MM.1S (cell line): ENCODE measurements at places on chromosomes 11 and 22.

DNA sequence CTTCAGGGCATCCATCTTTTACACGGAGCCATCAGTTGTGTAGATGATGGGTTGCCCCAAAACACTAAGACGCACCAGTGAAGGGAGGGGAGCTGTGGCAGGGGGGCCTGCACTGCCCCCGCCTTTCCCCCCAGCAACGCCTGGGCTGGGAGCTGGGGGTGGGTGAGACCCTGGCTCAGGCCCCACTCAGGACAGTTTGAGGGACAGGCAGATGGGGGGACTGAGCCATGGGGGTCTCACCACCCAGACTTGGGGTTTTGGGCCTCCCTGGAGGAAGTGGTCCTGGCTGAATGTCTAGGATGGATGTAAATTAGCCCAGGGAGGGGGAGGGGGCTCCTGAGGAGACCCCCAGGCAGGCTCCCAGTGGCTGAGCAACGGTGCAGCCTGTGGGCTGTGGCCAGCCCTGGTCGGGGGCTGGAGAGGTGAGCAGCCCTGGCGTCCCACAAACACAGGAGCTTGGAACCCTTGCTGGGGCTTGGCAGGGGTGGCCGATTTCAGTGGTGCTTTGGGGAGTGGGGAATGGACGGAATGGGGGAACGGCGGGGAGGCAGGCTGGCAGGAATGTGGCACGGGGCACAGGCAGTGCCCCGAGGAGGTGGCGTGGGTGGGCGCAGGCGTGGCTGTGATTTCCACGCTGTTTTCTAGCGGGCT, 6.1 kb downstream of the PARVB start:
- 0 out of 2 replicates have a peak, but pooled peaks cover 3% of the 10 kb centered on the region for H3K36me3 ChIP-seq
- H3K27me3 ChIP-seq: no peaks in the 10 kb centered on the region
- no peak overlapping the region for H3K4me3 ChIP-seq

- no peak overlapping the region for H3K27ac ChIP-seq
- no peak overlapping the region for H3K4me3 ChIP-seq
- H3K36me3 ChIP-seq: no peaks in the 10 kb centered on the region
Measured at GRCh38 chr22:22712666-22713365, 68.4 kb downstream of the GGTLC2 start.

GRCh38 chr11:10038521-10039302, 255.3 kb downstream of the SBF2 start:
- H3K27ac ChIP-seq: no peak overlapping the region
- no peak overlapping the region for H3K4me3 ChIP-seq
- no peaks in the 10 kb centered on the region for H3K27me3 ChIP-seq
- H3K36me3 ChIP-seq: no peaks in the 10 kb centered on the region
- no peaks in the 10 kb centered on the region for H3K4me1 ChIP-seq

DNA sequence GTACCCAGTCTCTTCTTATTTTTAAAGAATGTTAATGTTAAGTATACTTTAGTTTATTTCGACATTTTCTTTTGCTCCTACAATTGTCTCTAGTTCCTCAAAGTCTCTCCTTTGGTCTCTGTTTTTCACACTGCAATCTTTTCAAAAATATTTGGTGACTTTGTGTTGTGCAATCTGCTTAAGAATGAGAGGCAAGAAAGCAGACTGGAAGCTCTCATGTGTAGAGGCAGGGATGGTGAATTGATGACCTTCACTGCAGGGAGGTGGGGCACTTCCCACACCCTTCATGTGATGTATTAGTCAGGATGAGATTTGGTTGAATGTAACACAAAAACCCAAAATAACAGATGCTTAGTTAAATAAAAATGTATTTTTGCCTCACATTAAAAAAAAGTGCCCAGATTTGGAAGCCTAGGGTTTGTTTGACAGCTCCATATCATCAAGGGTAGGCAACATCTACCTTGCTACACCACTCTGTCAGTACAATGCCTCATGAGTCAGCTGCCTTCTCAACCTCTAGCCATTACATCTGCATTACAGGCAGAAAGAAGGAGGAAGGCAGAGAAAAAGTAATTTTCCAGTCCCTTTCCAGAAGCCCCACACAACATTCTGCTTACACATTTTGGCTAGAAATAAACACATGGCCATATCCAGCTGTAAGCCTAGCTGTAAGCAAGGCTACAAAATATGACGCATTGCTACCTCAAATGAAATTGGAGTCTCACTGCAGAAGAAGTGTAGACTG, 3.8 kb upstream of the MMP27 start:
- no peaks in the 10 kb centered on the region for H3K36me3 ChIP-seq
- DNase-seq: no peak
- H3K27me3 ChIP-seq: no peaks in the 10 kb centered on the region
- no peak overlapping the region for H3K27ac ChIP-seq
- no peak overlapping the region for H3K4me3 ChIP-seq
- H3K4me1 ChIP-seq: no peaks in the 10 kb centered on the region

DNA sequence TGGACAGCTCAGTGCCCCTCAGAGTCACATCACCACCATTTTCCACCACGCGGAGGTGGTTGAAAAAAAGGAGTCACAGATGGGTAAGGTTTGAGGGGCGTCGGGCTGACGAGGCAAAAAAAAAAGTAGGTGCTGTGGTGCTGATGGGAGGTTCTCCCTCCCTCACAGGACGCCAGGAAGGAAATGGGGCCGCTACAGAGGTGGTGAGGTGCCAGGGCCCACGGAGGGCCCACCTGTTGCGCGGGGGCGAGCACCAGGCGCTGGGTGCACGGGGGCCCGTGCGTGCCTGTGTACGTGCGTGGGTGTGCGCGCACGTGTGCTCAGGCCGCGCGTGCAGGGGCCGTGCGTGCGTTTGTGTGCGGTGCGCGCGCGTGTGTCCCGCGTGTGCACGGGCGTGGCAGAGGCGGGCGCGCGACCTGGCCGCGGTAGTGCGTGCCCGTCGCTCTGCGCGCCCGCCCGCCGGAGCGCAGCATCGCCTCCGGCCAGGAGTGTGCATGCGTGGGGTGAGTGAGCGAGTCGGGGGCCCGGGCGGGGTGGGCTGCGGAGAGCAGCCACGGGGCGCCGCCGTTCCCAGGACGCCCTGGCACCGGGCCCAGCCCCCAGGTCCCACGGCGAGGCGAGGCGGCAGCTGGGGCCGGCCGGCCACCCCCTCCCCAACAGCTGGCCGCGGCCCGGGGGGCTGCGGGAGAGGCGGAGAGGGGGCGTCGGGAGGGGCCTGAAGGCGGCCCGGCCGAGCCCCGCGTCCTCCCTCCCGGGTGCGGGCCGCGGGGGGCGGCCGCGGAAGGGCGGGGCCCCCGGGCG, 2.8 kb downstream of the PDGFB start:
- H3K27me3 ChIP-seq: peaks cover 6% of the 10 kb centered on the region; the same call in 1 of the 2 replicates
- no peak for DNase-seq
- H3K4me3 ChIP-seq: no peak overlapping the region; the same call in 1 of the 2 replicates
- no peaks in the 10 kb centered on the region for H3K36me3 ChIP-seq
- peaks cover 35% of the 10 kb centered on the region for H3K4me1 ChIP-seq
- H3K27ac ChIP-seq: peak overlapping the region; percentile 64; the same call in 1 of the 2 replicates
